Progenitor cell of endocrine pancreas (in vitro differentiated cells): ENCODE measurements at places on chromosomes 16 and 17.

- no peak for DNase-seq
Observed at GRCh38 chr17:7260151-7260550, 2.1 kb downstream of the CLDN7 start.

- no peak for DNase-seq
Observed at GRCh38 chr17:339193-340061, 13.2 kb downstream of the RPH3AL start.

DNA sequence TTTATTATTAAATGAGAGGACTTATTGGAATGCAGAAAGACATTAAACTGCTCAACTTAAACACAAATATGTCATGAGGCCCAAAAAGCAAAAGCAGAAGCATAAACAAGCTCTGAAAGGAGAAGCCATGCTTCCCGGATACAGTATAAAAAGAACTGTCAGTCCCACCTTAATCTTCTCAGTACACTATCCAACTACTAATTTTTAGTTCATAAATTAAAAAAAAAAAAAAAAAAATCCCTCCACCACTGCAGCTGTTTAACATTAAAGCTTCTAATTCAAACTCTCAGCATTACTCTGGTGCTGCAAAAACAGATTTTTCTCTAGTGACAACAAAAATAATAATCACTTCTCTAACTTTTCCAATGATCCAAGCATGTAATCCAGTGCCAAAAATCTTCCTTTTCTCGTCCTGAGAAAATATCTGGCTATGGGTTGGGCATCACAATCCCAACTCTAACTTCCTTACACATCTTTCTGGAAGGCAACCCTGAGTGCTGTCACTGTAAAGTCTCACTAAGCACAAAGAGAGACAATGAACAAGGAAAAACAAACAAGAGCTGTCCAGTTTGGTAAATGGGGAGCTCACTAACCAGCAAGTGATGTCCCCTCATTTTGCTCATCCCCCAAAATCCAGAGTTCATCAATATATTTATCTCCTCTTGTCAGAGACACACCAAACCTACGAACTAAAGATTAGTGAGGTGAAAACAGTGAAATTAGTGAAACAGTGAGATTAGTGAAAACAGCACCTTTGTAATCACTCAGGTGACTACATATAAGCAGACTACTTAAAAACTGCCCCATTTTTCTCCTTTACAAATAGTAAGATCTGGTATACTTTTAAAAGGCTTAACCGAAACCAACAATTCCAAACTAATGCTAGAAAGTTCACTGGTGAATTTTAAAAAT lies 5.5 kb downstream of the USP32 start:
- no peak for DNase-seq

- DNase-seq = no peak
Observed at GRCh38 chr16:794091-794822, 5.8 kb downstream of the CHTF18 start.

DNA sequence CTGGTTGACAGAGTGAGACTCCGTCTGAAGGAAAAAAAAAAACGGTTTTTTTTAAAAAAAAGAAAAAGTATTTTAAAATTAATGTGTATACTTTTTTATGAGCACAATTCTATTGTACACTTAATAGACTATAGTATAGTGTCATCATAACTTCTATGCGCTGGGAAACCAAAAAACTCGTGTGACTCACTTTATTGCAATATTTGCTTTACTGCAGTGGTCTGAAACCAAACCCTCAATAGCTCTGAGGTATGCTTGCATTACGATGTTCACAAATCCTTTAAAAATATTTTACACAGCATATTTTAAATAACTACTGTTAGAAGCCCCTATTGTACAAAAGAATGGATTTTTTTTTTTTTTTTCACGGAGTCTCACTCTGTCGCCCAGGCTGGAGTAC lies 12.4 kb upstream of the MAP2K6 start:
- no peak for DNase-seq

DNA sequence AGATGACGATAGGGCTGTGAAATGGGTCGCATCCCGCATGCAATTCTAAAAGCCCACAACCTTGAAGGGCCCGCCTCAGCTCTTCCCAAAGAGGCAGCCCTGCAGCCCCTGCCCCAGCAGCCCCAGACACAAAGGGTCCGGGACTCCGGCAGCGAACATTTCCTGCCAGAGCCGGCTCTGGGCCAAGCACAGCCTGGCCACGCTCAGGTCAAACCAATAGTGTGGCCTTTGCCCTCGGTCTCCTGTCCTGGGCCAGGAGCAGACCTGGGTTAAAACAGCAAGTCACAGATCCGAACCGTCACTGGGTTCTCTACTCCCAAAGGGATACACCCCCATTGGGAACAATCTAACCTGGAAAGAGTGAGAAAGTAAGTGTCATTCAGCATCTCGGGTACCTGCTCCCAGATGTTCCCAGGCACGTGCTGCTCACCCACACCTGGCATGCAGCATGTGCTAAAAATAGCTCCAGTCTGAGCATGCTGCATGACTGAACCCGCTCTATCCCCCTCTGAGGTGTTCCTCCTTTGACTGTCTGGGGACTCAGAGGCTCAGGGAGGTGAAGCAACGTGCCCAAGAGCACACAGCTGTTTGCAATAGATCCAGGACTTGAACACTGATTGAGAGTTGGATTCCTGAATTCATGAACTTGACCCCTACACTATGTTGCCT lies 22.2 kb upstream of the ATP2A3 start:
- no peak for DNase-seq

DNA sequence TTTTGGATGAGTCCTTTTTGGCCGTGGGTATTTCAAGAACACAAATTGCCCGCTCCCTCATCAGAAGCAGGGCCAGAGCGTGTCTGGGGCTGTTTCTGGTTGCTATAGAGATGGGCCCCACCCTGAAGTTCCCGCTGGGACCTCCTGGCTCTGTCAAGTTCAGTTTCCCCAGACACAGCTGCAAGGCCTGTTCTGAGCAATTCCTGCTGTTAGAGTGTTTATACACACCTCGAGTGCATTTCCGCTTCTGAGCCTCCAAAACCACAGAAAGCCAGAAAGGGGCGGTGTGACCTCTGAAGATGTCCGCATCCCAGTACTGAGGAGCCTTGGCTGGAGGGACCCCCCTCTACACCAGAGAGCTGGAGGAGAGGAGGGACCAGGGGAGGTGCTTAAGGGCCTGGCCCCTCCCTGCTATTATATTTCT lies 9.3 kb upstream of the WBP2 start:
- DNase-seq = no peak

- DNase-seq = no peak
Observed at GRCh38 chr17:3903051-3903825, 10.4 kb upstream of the CAMKK1 start.

- DNase-seq = no peak
Observed at GRCh38 chr17:81445642-81446503, 50.6 kb downstream of the BAHCC1 start.

DNA sequence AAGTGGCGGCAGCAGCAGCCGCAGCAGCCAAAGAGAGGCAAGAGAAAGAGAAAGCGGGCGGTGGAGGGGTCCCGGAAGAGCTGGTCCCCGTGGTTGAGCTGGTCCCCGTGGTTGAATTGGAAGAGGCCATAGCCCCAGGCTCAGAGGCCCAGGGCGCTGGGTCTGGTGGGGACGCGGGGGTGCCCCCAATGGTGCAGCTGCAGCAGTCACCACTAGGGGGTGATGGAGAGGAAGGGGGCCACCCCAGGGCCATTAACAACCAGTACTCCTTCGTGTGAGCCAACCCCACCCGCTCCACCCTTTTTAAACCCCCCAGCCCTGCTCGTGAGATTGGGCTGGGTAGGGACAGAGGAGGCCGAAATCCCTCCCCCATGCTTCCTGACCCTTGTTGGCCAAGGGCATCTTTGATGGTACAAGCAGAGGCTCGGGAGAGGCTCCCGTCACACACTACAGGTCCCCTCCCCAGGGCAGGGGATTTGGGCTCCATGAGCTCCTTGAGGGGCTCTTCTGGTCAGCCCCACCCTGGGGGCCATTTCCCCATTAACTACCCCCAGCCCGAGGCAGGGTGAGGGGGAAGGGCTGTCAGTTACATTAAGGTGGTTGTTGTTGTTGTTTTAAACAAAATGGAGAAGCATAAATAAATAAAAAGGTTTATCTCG lies 4.6 kb upstream of the ATP2A1 start:
- no peak for DNase-seq

DNA sequence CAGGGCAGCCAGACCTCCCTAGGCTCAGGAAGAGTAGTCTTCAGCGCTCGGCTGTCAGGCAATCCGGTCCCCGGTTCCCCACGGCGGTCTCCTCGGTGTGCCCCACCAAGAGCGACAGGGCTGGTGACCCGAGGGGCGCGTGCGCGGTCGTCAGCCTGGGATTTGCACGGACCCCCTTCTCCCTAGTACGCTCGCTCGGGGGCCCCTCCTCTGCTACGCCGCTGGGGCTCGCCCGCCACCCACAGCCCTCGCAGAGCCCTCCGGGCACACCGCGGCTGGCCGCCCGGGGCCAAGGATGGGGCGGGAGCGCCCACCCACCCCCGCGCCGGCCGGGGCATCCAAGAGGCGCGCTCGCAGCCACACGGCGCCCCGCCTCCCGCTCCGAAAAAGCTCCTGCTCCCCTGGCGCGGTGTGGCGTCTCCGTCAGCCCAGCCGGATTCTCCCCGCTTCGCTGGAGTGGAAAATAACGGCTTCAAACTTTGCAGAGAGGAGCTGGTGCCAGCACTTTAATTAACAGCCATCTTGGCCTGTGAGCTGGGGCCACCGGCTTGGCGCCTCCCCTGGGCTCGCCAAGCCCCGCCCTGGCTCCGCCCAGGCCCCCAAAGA lies 2.1 kb upstream of the C1QL1 start:
- no peak for DNase-seq
